ENCODE measurements at places on chromosomes 6 and 20.

GRCh38 chr20:62367136-62367632, at the start of gene LAMA5:
Gene LAMA5, minus strand, starts transcription at chr20:62367312. Its CDS starts 67 bp downstream, at chr20:62367245.
- DNase-seq, result no peak

DNA sequence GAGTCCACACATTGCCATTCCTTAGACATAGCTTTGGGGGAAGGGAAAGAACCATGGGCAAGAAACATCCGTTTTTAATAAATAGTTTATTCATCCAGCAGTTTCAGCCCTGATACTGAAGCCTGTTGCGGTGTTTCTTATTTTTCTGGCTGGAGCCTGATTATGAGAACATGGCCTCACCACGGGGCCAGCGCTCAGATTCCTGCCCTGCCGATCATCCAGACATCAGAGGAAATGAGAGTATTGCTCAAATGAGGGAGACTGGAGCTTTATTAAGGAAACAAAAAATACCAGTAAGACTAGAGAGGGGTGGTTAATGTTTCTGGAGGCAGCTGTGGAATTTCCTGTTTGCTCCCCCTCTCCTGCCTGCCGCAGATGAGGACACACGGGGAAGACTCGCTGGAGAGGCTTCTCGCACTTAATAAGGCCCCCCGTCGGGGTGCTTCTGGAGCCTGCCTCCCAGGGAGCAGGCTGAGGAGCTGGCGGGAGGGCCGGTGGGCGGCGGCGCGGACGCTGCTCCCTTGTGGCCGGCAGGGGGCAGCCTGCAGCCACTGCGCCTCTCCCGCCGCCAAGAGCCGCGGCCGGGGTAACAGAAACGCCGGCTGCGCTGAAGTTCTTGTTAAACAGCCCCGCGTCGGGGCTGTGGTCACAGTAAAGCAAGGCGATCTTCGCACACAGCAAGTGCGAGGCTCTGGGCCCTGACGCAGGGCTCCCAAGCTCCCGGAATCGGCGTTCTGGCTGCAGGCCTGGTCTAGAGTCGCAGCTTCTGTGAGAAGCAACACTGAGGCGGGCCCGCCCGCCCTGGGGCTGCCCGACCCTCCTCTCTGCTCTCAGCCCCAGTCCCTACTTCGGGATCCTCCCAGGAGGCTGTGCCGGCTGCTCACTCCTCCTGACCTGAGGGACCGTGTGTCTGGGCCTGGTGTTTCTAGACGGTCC, 17.5 kb downstream of the LEMD2 start:
- DNase-seq, result peak; percentile 86

- peak; percentile 91 for DNase-seq
Measured at GRCh38 chr6:105359419-105360370, 43.2 kb downstream of the PREP start.

GRCh38 chr20:31759836-31760518, 20.9 kb downstream of the TPX2 start:
- DNase-seq, result no peak

DNA sequence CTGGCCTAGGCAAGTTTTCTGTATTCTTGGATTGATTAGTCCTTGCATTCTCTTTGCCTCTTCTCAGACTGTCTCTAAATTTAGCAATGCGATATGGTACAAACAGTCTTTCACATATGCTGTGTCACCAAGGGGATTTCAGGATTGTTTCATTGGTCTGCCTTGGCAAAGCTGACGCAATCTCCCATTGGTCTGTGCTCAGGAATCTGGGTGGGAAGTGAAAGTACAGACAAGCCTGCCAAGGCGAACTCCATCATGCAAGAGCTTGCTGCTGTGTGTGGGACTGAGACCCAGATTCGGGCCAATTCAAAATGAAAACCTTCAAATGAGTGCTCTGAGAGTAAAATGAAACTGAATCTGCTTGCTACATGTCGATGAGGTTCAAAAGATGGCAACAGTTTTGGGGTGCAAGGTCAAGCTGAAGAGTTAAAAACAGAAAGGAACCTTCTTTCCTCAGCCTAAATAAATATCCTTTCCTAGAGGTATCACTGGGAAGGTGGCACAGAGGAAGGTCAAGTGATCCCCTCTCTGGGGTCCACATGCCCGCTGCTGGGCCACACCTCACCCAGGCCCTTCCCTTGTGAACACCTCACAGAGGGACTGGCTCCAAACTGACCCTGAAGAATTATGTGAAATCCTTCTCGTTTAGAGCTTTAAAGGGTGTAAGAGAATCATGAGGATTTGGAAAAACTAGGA, 198.8 kb upstream of the PREP start:
- DNase-seq, result peak; percentile 100

GRCh38 chr6:124655866-124656265, 306.4 kb upstream of the RNF217 start:
- no peak for DNase-seq

GRCh38 chr20:14643146-14643545, 305.7 kb upstream of the FLRT3 start:
- DNase-seq, result no peak

GRCh38 chr20:8254911-8255582, 123.0 kb downstream of the PLCB1 start:
- DNase-seq, result peak; percentile 19

- no peak for DNase-seq
Measured at GRCh38 chr20:3820901-3821727, 767 bp downstream of the AP5S1 start.

- peak; percentile 69 for DNase-seq
Measured at GRCh38 chr6:74598462-74599393, 607.1 kb downstream of the COL12A1 start.

DNA sequence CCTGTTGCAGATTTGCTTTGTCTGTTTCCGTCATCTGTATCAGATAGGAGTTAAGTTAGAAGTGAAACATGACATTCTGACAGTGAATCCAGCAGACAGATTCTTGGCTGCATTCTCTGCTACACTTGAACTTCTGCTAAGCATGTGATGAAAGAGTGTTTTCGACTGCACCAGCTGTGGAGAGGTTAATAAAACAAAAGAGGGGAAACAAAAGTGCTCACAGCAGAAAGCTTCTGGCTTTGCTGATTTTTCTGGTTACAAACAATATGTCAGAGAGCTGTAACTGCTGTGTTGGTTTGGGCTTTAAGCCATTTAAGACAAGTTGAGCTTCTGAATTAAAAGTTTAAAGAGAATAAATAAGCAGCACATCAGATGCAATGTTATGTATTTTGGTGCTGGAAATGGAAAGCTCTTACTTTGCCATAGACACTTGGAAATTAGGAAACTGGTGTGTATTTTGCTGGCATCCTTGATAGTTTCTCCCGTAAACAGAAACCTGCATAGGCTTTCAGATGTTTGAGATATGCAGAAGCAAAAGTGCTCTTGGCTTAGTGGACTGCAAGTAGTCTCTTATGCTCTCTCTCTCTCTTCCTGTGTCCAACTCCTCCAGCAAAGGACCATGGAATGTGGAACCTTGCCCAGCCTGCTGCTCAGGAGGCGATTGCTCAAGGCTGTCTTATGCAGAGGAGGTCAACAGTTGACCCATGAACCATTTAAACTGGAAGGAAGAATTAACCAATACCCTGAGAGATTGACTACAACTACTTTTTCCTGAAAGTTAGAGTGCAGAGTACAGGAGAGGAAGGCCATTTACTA, 104.9 kb downstream of the RPS12 start:
- DNase-seq, result peak; percentile 99

- no peak for DNase-seq
Measured at GRCh38 chr6:145031001-145031400, 704.3 kb downstream of the EPM2A start.

DNA sequence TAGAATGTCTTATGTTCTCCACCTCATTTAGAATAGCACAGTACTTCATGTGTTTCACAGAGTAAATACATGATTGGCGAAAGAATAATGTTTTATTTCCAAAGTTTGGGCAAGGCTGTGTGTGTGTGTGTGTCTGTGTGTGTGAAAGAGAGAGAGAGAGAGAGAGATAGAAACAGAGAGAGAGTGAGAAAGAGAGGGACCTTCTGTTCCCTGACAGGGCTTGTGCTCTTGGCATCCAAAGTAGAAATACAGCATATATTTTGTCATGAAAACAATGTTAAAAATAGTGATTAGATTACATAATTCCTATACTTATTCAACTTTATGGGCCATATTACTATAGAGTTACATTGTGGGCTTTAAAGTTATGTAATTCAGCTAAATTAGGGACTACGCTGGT, 201.2 kb downstream of the KIF6 start:
- DNase-seq, result peak; percentile 58

GRCh38 chr6:33672808-33673207, 38.7 kb downstream of the UQCC2 start:
- DNase-seq, result peak; percentile 95

DNA sequence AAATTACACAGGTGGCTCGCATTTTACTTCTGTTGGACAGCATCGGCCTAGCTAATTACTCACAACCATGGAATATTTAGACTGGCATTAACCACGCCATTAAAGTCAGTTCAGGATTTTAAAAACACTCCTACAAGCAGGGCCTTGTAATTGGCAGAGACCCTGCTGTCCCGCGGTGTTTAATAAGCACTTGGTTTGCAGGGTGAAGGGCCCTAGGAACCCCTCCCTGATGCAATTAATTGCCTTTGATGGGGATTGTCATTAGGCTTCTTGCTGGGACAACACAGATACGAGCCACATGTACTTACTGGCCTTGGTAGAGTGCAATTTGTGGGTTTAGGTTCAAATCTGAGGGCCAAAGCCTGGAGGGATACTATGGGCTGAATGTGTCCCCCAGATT, 7.8 kb upstream of the VSTM2L start:
- no peak for DNase-seq

DNA sequence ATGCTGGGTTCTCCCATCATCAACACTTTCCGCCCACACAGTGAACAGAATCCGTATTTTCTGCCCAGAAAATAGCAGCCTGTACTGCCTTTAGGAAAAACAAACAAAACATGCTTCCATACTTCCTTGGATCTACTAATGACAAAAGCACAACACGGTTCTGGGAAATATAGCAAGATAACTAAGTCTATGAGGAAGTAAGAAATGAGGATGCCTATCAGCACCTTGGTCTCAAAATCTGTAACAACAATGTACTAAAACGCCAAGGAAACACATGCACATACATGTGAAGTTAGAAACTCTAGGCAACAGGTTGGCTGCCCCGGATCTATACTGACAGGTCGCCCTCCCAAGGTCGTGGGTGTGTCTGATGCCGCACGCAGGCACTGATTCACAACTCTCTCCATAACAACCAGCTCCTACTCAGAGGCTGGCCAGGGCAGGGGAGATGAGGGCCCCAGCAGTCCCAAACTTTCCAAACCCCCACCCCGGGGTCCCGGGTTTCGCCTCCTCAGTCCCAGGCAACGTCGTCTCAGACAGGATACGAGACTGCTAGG, 710 bp downstream of the BTBD9 start:
- DNase-seq, result peak; percentile 42

DNA sequence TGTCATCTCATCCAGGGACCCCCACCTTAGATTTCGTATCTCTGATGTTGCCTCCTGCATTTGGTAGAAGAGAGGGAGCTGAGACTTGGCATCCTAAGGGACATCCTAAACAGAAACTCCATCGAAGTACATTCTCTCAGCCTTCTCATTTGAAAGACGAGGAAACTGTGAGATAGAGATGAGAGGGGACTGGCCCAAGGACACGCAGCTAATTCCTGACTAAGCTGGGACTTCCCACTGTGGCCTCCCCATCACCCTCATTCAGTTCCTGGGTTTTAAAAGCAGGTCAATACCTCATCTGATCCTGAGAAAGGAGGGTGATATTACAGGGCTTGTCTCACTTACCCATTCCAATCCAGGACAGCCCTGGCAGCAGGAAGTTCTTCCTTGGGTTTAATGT, 855 bp upstream of the WFDC5 start:
- no peak for DNase-seq

DNA sequence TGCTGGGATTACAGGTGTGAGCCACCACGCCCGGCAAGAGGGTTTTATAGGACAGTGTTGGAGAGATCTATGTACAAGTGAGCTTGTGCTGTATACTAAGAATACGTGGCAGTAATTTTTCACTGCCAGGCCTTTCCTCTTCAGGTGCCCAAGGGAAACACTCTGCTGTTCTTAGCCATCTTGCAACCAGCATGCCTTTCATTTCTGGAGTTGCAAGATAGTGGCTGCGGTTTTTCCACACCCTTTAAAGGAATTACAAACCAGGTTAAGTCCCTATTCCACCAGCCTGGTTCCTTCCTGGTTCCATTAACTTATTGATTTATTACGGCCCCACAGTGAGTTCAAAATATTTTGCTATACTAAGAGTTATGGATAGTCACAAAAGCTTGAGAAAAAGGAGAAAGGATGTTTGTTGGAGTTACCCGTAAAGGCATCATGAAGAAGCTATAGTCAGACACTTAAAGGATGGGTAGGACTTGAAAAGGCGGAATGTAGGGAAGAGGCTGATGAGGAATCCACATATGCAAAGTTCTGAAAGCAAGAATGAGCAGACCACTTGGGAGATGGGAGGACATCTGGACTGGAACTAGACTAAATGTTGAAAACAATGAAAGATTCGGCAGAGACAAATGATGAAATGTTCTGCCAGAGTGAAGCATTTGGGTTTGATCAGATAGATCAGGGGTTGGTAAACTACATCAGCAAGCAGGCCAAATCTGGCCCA, 61.4 kb upstream of the ASIP start:
- DNase-seq, result no peak

DNA sequence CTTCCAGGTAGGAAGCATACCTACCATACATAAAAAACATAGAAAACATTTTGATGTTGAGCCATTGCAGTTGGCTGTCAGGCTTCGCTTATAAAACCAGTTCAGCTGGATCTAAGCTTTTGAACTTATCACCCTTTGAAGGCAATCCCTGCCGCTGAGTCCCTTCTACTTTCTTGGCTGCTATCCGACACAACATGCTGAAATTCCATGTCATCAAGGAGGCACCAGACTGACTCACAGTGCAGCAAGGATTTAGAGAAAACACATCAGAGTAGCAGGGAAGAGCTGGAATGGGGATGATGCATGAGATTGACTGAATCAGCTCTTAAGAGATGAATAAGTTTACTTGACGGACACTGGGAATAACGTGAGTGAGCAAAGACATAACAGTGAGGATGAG, 135.0 kb upstream of the MAN1A1 start:
- peak; percentile 94 for DNase-seq

DNA sequence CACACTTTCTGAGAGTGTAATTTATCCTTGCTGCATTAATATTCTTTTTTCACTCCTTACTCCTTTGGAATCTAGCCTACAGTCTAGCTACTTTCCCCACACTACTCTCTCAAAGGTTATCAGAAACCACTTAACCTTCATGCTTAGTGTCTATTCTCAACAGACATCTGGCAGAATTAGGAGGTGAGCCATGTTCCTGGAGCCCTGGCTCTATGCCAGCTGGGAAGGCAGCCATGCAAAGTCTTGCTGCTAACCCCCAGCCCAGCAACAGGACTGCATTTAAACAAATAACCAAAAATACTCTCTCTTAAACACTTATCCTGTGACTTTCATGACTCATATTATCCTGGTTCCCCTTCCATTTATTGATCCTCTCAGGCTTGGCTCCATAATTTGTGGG, 260.2 kb downstream of the BCKDHB start:
- DNase-seq, result peak; percentile 66
